ENCODE measurements at places on chromosomes 2 and 18. TPM values are rescaled to one million over a fixed set of nuclear protein-coding genes. Genes with fewer than 3 reads are reported as not detected.

Gene ALPI
- not detected for total RNA-seq

Gene SCYGR4
- total RNA-seq: not detected

Gene PARD3B
- 18.1 TPM for total RNA-seq

Gene INHBB
- total RNA-seq: 6.9 TPM

Gene UGT1A8
- not detected for total RNA-seq

Gene TUBA3E
- not detected for total RNA-seq

Gene DUSP19
- total RNA-seq: 2.6 TPM

Gene CHRNG
- total RNA-seq: not detected

Gene KATNAL2
- total RNA-seq: 0.98 TPM

Gene APOB
- 0.10 TPM for total RNA-seq

Gene EVX2
- total RNA-seq: not detected

Gene TMEM17
- 2.2 TPM for total RNA-seq

Gene CRACDL
- total RNA-seq: 11.1 TPM

Gene RNF25
- 56.6 TPM for total RNA-seq

Gene SLC66A3
- 21.9 TPM for total RNA-seq

Gene TUBA4B
- total RNA-seq: not detected

Gene SULT1C4
- 20.1 TPM for total RNA-seq

Gene INHA
- not detected for total RNA-seq

Gene DSG1
- not detected for total RNA-seq

Gene VIL1
- total RNA-seq: not detected

Gene PPM1G
- 120 TPM for total RNA-seq

Gene TXNDC2
- total RNA-seq: 0.10 TPM

Gene PIEZO2
- 103 TPM for total RNA-seq

Gene SP5
- total RNA-seq: under 0.01 TPM

Gene TEKT4
- not detected for total RNA-seq

Gene NDUFS1
- 93.1 TPM for total RNA-seq

Gene OSR1
- not detected for total RNA-seq

All from vein endothelial cell (primary cell).